GM19239 (cell line): ENCODE measurements at places on chromosomes 5 and 9.

GRCh38 chr5:165035520-165035919 lies 1530.1 kb downstream of the MAT2B start:
- DNase-seq = no peak

GRCh38 chr5:23169660-23170416 lies 316.7 kb upstream of the CDH12 start:
- no peak for DNase-seq

GRCh38 chr5:74122979-74123590 lies 497.1 kb downstream of the ARHGEF28 start:
- DNase-seq = no peak

DNA sequence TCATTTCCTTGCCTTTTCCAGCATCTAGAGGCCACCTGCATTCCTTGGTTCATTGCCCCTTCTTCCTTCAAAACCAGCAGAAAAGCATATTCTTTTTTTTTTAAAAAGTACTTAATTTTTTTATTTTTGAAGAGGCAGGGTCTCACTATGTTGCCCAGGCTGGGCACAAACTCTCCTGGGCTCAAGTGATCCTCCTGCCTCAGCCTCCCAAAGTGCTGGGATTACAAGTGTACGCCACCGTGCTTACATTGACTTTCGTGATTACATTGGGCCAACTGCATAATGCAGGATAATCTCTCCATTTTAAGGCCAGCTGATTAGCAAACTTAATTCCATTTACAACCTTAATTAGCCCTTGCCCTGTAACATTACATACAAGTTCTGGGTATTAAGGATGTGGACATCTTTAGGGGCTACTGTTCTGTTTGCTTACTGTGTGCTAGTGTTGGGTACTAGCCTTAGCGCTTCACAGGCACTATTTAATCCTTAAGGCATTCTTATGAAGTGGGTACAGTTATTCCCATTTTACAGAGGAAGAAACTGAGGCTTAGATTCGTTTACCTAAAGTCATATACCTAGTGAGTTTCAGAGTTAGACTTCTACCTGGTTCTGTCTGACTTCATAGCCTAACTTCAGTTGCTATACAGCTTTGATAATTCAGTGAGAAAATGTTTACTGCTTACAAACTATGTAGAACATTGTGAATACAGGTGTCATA lies 33.7 kb downstream of the SLC25A51 start:
- no peak for DNase-seq

DNA sequence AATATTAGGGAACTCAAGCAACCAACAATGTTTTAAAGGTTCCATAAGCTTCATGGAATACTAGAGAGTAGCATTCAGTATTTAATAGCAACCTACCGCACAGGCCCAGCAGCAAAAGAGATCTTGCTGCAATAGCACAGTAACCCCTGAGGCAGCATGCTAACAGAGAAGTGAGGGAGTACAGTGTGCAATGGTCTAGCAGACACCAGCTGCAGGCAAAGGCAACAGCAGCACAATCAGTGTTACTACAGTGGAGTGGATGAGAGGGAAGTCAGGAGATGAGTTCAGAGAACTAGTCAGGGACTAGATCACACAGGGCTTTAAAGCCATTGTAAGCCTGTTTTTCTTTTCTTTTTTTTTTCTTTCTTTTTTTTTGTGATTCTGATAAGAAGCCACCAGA lies 2.8 kb downstream of the TICAM2 start:
- DNase-seq = no peak

GRCh38 chr9:122015170-122015821 lies 77.8 kb downstream of the TTLL11 start:
- DNase-seq = no peak

- no peak for DNase-seq
These were observed 4.2 kb upstream of the FIBCD1 start for GRCh38 chr9:130943221-130943620.

DNA sequence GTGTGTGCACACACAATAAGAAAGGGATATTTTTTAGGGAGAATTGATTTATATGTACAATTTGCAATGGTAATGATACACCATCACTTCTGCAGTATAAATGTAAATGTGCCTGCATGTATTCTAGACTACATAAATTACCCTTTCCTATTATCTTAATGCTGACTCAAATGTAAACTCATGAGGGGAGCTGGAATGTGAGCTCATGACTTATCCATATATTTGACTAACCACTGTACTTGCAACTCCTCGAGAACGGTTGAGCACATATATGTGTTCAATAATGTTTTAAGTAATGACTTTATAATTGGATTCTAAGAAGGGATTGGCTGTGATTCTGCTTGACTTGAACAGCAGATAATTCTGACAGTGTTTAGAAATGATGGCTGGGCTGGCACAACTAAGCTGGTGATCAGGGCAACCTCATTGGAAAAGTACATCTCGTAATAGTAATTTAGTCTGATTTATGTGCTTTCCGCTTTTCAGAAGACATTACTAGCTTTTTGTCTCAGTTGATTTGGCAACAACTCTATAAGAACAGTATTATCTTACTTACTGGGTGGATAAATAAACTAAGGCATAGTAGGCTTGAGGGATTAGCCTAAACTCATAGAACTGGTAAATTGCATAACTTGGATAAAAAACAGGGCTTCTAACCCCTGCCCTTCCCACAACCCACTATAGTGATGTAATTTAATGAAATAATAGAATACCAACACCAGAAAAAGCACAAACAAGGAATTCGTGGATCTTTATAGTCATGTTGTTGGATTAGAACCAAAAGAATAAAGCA lies 130.2 kb upstream of the SPEF2 start:
- DNase-seq = no peak

- DNase-seq = no peak
These were observed 437 bp upstream of the TRIM41 start for GRCh38 chr5:181222630-181223057.

- DNase-seq = no peak
These were observed 2.0 kb upstream of the CAVIN4 start for GRCh38 chr9:100575765-100576386.

DNA sequence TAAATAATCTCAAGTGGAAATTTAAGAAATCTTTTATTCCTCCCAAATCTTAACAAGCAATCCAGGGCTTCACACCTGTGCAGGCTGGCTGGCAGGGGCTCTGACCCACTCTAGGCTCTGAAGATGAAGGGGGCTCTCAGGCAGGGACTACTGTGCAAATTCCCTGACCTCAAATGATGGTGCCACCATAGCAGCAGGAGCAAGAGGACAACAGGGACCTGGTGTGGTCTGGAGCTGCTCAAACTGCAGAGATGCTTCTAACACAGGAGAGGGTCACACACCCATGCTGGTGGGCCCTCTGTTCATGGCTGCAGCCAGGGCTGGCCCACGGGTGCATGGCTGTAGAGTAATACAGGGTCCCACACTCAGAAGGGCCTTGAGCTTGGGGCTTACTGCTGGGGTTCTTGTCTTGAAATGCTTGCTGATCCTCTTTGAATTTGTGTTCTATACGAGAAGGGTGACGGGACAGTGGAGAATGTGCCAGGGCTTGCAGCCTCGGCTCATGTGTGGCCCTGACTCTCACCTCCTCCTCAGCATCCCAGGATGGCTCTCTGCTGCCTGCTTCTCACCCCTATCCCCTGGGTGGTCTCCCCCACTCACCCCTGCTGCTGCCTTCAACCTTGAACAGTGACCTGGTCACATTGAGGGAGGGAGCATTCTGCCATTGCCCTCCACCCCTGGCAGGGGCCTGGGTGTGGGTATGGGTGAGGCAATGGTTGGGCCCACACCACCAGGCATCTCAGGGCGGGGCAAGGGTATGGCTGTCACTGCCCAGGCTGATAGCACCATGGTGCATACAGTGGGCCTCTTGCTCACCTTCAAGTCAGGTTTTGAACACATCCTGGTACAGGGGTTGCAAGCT lies 191.7 kb downstream of the FSTL4 start:
- DNase-seq = no peak

- no peak for DNase-seq
These were observed 15.3 kb upstream of the KLF4 start for GRCh38 chr9:107504585-107505455.

- DNase-seq = no peak
These were observed 298.6 kb downstream of the PARP8 start for GRCh38 chr5:50964746-50965653.

DNA sequence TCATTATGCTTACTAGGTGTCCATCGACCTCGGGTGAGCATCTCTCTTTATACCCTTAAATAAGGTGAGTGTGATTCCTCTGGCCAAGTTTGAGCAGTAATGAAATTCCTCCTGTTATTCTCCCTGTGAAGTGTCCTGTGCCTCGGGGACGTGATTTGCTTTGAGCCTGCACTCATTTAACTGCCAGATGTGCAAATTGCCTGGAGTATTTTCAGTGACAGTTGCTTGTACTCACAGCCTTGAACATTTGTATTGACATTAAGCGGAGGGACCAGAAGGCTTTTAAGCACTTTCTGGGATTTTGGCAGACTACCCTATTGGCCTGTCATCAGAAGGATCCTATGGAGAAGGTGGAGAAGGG lies 126.9 kb downstream of the DOCK2 start:
- DNase-seq = no peak

DNA sequence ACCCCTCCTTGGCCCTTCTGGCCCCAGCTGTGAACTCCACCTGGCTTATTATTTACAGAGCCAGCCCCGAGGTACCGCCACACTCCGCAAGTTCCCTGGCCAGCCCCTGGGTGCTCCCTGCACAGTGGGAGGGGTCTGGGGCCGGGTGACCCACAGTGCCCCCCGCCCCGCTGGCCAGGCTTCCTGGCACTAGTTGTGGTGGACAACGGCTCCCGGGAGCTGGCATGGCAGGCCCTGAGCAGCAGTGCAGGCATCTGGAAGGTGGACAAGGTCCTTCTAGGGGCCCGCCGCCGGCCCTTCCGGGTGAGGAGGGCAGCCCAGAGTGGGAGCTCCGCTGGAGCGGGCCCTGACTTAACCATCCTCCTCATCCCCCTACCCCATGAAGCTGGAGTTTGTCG lies 3.9 kb downstream of the MAMDC4 start:
- DNase-seq = no peak

- no peak for DNase-seq
These were observed 32.2 kb downstream of the ANXA6 start for GRCh38 chr5:151125421-151125820.

DNA sequence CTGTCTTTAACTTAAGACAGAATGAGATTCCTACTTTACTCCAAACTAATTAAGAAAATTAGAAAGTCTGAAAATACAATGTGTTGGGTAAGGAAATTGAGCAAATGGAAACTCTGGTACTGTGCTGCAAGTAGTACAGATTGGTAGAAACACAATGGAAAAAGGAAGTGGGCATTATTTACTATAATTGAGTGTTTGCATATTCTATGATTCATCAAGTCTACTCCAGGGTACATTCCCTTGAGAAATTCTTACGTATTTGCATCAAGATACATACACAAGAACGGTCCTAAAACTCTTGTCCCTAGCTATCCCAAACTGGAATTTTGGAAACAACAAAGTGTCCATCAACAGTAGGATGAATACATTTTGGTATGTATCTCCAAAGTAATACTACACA lies 123.5 kb upstream of the TARS1 start:
- no peak for DNase-seq

DNA sequence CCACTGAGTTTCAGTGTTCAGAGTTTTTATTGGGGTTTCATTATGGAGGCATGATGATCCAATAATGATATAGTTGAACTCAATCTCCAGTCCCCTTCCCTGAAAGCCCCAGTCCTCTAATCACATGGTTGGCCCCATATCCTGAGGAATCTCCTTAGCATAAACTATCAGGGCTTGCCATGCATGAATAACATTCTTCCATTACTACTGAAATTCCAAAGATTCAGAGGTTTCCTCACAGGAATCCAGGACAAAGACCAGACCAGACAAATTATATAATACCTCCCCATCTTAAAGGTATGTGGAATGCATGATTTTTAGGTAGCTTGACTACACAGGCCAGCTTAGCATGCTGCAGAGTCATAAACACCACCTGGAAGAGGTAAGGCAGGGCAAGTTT lies 15.5 kb upstream of the LRRTM2 start:
- DNase-seq = no peak

GRCh38 chr5:42721484-42721883 lies 35.1 kb upstream of the CCDC152 start:
- DNase-seq = no peak

DNA sequence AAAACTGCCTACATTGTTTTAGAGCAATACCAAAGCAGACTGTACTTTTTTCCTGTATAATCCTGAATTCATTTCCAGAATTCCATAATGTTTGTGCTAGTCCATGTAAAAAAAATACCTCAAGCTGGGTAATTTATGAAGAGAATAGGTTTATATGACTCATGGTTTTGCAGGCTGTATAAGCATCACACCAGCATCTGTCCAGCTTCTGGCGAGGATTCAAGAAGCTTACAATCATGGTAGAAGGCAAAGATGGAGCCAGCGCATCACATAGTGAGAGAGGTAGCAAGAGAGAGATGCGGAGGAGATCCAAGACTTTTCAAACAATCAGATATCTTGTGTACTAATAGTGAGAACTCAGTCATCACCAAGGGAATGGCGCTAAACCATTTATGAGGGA lies 280.3 kb upstream of the CDH9 start:
- DNase-seq = no peak

- no peak for DNase-seq
These were observed 507.8 kb upstream of the MPDZ start for GRCh38 chr9:13787234-13787833.

DNA sequence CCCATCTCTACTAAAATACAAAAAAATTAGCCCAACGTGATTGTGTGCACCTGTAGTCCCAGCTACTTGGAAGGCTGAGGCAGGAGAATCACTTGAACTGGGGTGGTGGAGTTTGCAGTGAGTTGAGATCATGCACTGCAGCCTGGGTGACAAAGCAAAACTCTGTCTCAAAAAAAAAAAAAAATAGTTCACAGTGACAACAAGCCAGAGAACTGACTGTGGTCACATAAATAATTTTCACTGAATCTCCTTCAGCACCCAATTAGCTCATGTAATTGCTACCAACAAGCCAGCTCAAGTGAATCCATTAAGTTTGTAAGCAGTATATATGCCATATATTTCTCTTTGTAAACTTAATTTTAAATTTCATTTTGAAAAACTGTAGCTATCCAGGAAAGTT lies 14.5 kb upstream of the AFAP1L1 start:
- DNase-seq = no peak

DNA sequence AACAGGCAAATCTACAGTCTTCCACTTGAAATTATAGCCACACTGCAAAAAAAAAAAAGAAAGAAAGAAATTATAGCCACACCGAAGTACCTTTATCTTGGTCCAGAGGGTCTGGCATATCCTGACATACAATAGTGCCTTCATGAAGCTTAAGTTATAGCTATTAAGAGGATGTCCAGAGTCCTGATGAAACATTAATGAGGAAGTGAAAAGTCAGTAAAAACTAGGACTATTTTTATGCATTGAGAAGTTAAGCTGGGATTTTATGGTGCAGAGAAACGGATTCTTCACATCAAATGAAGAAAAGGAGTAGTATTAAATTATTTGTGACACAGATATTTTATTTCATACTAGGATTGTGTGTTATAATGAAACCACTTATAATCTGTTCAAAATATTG lies 123.9 kb downstream of the SV2C start:
- no peak for DNase-seq

- no peak for DNase-seq
These were observed 22.7 kb downstream of the KIF3A start for GRCh38 chr5:132714456-132715307.
